ENCODE measurements at places on chromosomes 1 and 21.
A peak's percentile ranks its signal among the peaks of the same experiment; 100 is the strongest.

DNA sequence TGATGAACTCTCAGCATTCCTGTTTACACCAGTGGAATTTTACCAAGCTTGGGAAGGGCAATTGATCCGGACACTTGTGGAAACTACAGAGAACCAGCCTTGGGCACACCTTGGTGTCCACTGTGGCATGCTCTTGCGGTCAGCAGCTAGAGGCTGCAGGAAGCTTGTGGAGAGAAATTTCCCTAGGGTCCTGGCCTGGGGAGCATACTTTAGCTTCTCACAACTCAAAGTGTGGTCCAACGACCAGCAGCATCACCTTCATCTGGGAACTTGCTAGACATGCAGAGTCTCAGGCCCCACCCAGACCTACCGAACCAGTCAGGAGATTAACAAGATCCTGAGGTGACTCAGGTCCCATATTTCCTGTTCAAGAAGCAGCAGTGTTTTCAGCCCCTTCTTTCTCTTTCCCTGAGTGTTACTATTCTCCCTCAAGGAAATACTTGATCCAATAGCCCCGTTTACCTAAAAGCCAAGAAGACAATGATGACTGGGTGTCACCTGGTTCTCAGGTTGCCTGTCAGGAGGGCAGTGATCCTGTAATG lies 55.7 kb upstream of the KCNE2 start:
- DNase-seq: no peak

DNA sequence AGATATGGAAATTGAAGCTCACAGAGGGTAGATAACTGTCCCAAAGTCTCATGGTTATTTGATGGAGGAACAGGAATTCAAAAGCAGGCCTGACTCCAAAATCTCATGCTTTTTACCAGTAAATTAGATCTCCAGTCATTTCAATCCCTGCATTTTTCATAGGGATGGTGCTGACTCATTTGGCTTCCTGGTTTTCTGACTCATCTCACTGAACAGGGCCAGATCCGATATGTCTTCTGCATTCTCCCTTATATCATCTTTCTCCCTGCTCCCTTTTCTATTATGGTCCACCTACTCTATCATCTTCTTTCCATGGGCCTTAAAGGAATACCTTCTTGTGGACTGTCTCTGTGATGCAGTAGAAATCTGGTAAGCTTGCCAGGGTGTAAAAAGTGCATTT lies 187.2 kb downstream of the FGGY start:
- no peak for DNase-seq

GRCh38 chr1:201353186-201353940 lies 24.1 kb downstream of the TNNT2 start:
- no peak for DNase-seq

GRCh38 chr1:154837672-154838171 lies 32.4 kb downstream of the KCNN3 start:
- DNase-seq: no peak

- DNase-seq: no peak
Measured at GRCh38 chr21:44815225-44815624, 2.6 kb downstream of the SUMO3 start.

DNA sequence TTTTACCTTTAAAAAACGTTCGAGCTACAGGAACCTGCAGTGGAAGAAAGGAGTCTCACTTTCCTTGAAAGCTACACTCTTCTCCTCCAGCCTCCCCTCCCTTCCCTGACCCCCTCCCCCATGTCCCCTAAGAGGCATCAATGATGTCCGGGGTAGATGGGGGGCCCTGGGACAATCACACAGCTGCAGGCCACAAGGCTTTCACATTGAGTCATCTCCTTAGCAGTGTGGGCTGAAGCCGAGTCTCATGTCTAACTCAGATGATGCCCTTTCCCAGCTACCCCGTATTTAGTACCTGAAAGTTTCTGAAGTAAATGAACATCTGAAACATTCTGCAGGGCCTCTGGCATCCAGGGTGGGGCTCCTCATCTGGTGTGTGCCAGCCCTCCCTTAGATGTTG lies 6.3 kb upstream of the GPR25 start:
- peak; percentile 32 for DNase-seq

GRCh38 chr1:211281320-211282022 lies 22.3 kb downstream of the RCOR3 start:
- DNase-seq: no peak

- DNase-seq: no peak
Measured at GRCh38 chr1:44016890-44017400, 14.3 kb downstream of the SLC6A9 start.

GRCh38 chr1:28417441-28417922 lies 47.9 kb downstream of the PHACTR4 start:
- DNase-seq: no peak

DNA sequence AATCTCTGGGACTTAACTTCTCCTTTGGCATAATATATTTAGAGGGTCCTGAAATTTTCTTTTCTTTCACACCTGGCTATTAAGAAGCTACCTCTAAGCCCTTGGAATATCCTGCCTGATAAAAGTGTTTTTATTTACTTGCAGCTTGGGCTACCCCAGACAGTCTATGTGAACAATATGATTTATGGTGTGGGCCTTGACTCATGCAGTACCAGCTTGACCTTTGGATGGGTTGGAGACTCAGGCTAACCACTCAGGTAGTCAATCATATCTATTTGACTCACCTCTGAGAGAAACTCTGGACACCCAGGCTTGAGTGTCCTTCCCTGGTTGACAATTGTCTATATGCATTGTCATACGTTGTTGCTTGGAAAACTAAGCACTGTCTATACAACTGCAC lies 13.4 kb upstream of the PGBD2 start:
- no peak for DNase-seq

DNA sequence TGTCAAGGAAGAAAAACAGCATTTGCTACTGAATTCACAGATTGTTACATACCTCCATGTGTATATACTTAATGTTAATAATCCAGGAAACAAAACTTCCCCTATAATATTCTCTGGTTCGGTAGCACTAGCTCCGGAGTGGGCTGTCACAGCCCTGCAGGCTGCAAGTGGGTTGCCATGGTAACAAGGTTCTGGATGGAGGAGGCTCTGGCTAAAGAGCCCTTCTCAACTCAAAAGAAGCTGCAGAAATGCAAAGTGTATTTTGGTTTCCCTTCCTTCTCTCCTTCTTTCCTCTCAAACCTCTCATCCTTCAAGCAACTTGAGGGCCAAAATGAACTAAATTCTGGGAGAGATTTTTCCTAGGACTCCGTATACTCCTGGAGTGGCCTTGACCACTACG lies 45.2 kb downstream of the ASTN1 start:
- DNase-seq: no peak

DNA sequence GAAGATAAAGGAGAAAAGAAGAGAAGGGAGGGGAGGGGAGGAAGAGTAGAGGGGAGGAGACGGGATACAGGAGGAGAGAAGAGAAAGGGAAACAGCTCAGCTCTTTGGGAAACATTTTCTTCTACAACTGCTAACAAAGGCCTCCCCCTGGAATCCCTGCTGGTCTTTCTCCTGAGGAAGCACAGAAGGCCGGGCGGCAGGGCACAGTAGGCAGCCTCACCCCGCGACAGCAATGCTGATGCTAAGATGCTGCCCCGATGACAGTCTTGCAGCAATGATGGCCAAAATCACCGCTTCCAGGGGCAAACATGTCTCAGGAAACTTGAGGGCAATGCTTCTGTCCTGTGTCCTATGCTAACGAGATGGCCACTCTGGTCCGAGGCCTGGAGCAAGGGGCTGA lies 5.2 kb downstream of the KIAA2013 start:
- DNase-seq: no peak

GRCh38 chr1:179366093-179366800 lies 476 bp downstream of the AXDND1 start:
- peak; percentile 6 for DNase-seq

Data from stimulated activated CD4-positive, alpha-beta T cell treated with anti-CD3 and anti-CD28 coated beads, Interleukin-4, amount 100 ng/mL, for 48 hours (primary cell).